Endodermal cell (in vitro differentiated cells): ENCODE measurements at places on chromosomes 6 and 20. TPM values are rescaled to one million over a fixed set of nuclear protein-coding genes. Genes with fewer than 3 reads are reported as not detected.

ATP6V1G2 gene
- total RNA-seq, result 1.6 to 4.0 TPM (median 1.7 TPM) in 3 replicates

MEI4 gene
- 0.07 to 0.97 TPM (median 0.84 TPM) in 3 replicates for total RNA-seq

REPS1 gene
- 34.1 and 41.7 TPM in 2 replicates for total RNA-seq

TSBP1 gene
- total RNA-seq, result not detected in 2 replicates

TREM2 gene
- total RNA-seq, result not detected in 2 replicates

CFAP61 gene
- total RNA-seq, result 0.73 to 1.1 TPM in 2 of 3 replicates, not detected in the other

C4B gene
- total RNA-seq, result 3.2 and 3.7 TPM in 2 replicates
